HCT116 (cell line): ENCODE measurements at places on chromosomes 3 and 15. TPM values are rescaled to one million over a fixed set of nuclear protein-coding genes. Genes with fewer than 3 reads are reported as not detected.
A peak's percentile ranks its signal among the peaks of the same experiment; 100 is the strongest.

DNA sequence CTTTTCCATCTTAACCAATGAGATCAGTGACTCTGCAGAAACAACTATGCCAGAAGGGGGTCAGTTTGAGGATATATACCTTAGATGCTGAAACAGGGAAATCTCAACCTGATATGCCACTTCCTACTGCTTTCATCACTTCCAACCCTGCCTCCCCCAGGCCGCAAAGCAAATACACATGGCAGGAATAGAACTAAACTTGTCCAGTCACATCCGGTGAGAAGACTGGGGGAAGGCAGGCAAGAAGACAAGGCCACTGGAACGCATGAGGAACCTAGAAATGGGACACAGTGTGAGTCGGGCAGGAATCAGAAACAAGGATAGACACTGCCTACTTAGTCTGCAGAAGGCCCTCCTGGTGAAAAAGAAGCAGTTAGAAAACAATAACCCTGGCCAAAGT lies 90.6 kb downstream of the MYO5A start:
- DNase-seq = no peak

DNA sequence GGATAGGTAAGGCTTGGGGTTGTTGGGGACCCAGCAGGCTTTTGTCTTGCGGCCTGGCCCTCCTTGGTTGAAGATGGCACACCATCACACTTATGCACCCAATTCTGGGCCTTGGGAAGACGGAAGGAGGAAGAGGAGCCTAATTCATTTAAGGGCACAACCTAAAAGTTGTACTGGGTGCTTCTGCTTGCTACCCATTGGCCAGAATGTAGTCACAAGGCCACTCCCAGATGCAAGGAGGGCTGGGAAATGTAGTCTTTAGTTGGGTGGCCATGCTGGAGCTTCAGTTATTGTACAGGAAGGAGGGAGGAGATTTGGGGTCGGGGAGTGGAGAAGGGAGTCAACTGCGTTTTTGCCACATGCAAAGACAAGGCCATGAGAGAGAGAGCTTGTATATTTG lies 109.2 kb downstream of the TMEM266 start:
- no peak for DNase-seq

DNA sequence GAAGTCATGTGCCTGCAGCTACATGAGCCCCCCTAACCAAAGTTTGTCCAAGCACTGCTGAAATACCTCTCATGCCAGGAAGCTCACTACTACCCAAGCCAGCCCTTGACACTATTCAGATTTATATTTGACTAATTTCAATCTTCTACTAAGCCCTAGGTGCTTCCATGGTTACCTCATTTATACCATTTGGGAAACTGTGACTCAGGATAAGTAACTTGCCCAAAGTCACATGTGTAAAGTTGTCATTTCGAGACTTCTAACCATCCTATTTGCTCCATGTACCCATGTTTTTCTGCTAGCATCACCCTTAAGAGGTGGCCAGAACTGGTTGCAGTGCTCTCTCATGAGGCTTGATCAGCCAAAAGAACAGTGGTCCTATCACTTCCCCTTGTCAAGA lies 20.7 kb upstream of the TIMP4 start:
- DNase-seq = no peak

DNA sequence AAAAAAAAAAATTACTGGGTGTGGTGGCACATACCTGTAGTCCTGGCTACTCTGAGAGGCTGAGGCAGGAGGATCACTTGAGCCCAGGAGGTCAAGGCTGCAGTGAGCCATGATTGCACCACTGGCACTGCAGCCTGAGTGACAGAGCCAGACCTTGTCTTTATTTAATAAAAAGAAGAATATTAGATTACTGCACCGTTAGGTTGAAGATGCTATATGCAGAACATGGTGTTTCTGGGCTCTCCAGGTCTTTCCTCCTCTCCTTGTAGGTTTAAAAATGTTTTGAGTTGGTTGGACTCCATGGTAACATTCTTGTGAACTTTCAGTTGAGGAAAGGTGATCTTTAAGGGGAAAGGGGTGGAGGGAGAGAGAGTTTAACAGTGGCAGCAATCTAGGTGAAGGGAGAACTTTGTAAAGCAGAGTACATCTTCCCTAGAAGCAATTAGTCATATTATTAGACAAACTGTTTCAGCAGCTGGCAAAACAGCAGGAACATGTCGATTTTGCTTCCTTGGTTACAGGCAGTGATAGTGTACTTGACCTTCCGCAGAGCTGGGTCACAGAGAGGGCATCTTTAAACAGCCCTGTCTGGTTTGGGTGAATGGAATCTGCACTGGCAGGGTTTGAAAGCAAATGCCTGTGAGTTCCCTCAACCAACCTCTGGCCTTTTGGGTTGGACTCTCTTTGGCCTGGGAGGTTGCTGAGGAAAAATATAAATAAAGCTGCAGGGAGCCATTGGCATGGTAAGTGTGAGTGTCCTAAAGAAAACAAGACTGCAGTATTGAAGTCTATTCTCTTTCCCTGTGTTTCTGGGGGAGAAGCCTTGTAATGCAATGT lies 42.8 kb downstream of the NR2C2 start:
- DNase-seq = no peak

- DNase-seq = no peak
Measured at GRCh38 chr3:168312984-168313383, 217.3 kb upstream of the GOLIM4 start.

DNA sequence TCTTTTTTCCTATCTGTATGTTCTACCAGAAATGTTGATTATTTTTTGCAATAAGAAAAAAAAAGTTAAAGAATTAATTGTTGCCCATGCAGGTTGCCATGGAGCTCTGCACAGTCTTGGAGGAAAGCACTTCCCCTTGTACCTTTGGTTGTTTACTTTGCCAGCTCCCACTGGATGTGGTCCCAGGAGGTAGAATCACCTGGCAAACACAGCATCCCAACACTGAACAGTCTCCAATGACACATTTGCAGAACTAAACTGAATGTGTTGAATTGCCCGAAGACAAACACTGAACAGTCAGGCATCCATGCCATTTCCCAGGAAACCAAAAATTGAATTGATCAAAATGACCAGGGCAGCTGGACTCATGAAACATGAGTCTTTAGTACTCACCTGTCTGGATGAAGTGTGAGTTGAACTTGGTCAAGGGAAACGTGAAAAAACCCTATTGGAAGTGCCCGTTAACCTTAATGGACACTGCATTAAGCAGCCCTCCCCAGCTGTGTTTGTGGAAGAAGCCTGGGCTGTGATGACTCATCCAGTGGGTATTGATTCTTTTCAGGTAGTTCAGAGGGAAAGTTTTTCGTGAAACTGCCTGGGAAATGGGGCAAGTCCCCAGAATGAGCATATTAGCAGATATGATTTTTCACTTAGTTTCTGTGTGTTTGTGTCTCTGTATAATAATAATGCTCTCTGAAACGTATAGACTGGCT lies 284.7 kb upstream of the STT3B start:
- DNase-seq = peak; percentile 6

DNA sequence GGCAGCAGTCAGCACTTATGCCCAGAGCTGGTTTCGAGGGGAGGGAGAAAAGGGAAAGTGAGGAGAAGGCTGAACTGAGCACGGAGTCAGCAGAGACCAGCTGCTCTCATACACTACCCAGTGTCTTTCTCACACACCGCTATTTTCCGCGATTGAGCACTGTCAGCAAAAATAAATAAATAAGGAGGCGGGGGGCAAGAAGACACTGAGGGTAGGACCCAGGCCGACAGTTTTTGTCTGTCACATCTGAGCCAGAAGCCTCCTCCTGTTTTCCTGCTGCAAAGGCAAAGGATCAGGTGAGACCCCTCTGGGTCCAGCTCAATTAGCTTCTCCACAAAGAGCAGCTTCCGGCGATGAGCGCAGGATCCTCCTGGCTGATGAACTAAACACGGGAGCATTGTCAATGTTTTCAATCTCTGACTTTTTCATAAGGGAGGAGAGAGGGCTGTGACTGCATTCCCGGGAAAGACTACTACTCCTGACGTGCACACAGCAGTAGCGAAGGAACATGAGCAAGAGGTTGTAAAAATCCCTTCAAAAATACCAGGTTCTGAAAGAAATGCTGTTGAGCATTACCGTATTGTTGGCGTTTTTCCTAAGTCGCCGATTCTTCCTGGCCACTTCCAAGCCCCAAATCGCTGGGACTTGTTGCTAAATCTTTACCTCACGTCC lies 1.3 kb downstream of the FRMD5 start:
- DNase-seq = no peak

- no peak for DNase-seq
Measured at GRCh38 chr15:78272316-78272715, 8.0 kb downstream of the DNAJA4 start.

GRCh38 chr15:69317392-69317841 lies 18.7 kb downstream of the PAQR5 start:
- DNase-seq = no peak

GRCh38 chr3:59981377-59981776 lies 931.6 kb upstream of the CFAP20DC start:
- DNase-seq = no peak

DNA sequence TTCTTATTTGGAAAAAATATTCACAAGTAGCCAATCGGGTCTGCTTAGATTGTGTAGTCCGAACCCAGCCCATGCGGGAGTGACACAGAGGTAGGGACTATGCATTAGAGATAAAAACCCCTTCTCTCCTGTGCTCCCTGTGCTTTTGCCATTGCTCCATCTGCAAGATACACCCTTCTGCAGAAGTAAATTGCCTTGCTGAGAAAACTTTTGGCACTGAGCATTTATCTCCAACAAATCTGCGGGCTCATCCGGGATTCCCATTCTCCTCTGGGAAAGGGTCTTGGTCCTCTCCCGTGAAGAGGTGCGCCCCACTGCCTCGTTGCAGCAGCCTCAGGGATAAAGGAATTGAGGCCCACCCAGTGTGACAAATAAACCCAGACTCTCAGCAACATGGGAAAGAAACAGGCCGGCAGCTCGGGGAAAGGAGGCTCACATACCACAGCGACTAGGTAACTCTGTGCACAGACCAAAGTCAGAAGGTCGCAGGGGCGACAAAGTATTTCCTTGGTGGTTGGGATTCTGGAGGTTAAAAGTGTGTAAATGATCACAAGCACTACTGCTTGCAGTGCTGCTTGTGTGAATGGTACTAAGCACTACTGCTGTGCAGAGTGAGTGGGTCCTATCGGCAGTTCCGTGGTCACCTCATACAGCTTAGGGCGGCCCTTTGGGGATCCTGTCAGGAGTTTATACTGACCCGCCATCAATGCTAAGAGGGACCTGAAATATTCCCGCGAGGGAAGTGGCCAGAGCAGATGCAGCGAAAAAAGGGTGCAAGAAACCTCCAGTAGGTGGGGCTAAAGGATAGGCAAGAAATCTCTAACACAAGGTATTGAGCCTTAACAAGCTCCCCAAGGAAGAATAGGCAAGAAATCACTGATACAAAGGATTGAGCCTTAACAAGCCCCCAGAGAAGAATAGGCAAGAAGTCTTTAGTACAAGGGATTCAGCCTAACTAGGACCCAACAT lies 54.3 kb downstream of the GSK3B start:
- DNase-seq = peak; percentile 3

DNA sequence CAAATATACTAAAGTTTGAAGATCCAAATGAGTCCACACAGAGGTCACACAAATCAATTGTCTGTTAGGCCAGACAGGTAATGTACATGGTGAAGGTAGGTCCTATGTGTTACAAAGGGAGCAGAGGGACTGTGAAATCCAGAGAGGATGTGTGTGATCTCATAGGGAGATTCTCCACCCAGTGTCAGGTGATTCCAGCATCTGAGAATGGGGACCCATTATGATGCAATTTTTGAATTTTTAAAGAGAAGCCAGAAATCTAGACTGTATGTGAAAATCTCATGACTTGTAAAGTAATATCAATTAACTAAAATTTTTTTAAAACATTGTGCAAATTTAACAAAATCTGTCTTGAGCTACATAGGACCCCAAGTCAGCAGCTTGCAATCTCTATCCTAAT lies 58.3 kb upstream of the NEDD4 start:
- no peak for DNase-seq

- DNase-seq = no peak
Measured at GRCh38 chr15:60469893-60470641, 8.9 kb downstream of the ICE2 start.

- DNase-seq = no peak
Measured at GRCh38 chr3:175956964-175957363, 1097.8 kb downstream of the NAALADL2 start.

GRCh38 chr3:141411251-141411771 lies 43.0 kb downstream of the ZBTB38 start:
- no peak for DNase-seq

DNA sequence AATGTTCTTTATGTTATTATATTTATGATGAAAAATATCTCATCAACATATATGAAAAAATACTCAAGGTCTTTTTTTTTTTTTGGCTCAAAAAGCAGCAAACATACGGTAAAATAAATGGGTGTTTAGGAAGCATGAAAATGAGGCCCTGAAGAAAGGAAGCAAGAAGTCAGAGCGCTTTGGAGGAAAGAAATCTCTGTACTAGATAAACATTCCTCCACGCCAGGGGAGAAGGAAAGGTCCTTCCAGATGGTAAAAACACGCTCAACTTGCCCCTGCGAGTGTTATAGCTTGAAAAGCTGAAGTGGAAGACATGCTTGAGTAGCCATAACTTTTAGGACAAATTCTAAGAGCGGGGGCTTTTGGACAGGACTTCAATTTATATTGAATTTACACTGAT lies 52.9 kb downstream of the FEM1B start:
- DNase-seq = no peak

- DNase-seq = peak; percentile 73
Measured at GRCh38 chr15:90340345-90340744, 11.7 kb upstream of the ZNF774 start.

GRCh38 chr3:73624017-73624820 lies 522 bp downstream of the PDZRN3 start:
- no peak for DNase-seq

- DNase-seq = no peak
Measured at GRCh38 chr3:66404197-66404596, 96.6 kb downstream of the LRIG1 start.

- no peak for DNase-seq
Measured at GRCh38 chr15:29904757-29905417, 82.6 kb upstream of the TJP1 start.

The SCN11A gene
- 0.05 TPM for total RNA-seq

The TICRR gene
- total RNA-seq = 24.8 TPM

The ZNF620 gene
- 10.2 TPM for total RNA-seq

The PARP15 gene
- total RNA-seq = 0.12 TPM

The PRKAR2A gene
- 63.3 TPM for total RNA-seq

The EPHB3 gene
- total RNA-seq = 6.5 TPM

The NEK11 gene
- total RNA-seq = 3.1 TPM

The FGD5 gene
- total RNA-seq = 0.22 TPM

The CCDC54 gene
- total RNA-seq = not detected

The GUCA1C gene
- total RNA-seq = not detected
